Stimulated activated CD4-positive, alpha-beta T cell treated with anti-CD3 and anti-CD28 coated beads, Interleukin-15, amount 100 ng/mL, for 48 hours (primary cell): ENCODE measurements at places on chromosomes 12 and 14.
A peak's percentile ranks its signal among the peaks of the same experiment; 100 is the strongest.

DNA sequence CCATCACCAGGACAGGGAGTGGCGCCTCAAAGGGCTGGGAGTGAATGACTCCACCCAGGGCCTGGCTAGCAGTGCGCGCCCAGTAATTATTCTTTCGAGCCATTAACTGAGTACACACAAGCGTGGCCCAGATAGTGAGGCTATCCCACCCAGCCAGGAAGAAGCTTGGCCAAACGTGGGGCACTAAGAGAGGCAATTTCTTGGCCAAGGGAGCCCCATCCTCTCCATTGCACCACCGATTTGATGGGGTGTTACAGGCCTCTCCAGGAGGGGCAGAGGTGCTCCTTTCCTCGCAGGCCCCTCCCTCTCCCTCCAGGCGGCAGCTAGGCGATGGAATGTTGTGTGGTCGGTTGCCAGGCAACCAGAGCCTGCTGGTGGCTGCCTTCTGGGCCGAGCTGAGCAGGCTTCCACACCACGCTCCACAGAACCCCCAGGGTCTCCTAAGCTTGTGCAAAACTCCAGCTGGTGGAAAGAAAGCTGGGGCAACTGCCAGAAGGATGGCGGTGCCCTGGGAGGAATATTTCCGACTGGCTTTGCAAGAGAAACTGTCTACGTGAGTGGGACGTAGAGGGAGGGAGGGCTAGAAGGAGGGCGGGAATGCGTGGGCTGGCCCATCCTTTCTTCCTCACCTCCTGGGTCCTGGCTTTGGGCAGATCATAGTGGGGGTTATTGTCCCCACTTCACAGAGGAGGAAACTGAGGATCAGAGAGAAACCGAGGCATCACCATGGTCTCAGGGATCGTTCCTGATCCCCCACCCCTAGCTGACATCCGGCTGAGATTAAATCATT lies at the start of gene CFAP73:
Gene CFAP73 (plus strand): TSS at position 364 of the 790 bp plus-strand sequence. CDS start 134 bp downstream, at position 498.
- no peak for DNase-seq

GRCh38 chr14:37140176-37140575 lies 32.2 kb downstream of the SLC25A21 start:
- no peak for DNase-seq

- DNase-seq: no peak
Observed at GRCh38 chr12:92302041-92302829, 156.6 kb upstream of the BTG1 start.

GRCh38 chr12:28051516-28052354 lies 79.2 kb upstream of the PTHLH start:
- no peak for DNase-seq

GRCh38 chr12:13702381-13702780 lies 279.0 kb downstream of the GRIN2B start:
- DNase-seq: no peak

- no peak for DNase-seq
Observed at GRCh38 chr14:26404927-26405326, 192.9 kb downstream of the NOVA1 start.

- no peak for DNase-seq
Observed at GRCh38 chr14:52363041-52363704, 49.1 kb downstream of the PTGER2 start.

DNA sequence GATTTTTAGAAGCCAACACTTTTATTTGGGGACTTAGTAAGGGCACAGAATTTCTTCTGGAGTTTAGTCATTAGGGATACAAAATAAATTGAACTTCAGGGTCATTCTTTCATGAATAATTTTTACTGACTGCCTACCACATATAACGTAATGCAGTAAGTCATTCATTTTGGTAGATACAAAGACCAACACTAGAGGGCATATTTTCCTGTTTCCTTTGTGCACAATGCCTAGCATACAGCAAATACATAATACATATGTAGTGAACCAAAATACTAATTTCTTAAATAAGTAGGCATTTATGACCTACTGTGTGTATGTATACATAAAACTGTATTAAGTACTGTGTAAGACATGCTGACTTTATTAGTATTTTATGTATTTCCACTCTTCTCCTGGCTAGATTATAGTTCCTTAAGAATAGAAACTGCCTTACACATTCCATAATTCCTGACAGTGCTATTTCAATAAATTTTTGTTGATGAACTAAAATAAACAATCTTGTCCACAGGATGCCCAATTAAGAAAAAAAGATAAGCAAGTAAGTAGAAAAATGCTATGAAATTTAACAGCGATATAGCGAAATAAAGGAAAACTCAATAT lies 47.9 kb downstream of the PPP1R12A start:
- DNase-seq: no peak

- no peak for DNase-seq
Observed at GRCh38 chr12:50112456-50113218, 601 bp downstream of the COX14 start.

- no peak for DNase-seq
Observed at GRCh38 chr14:39109893-39110715, 4.0 kb upstream of the GEMIN2 start.

- no peak for DNase-seq
Observed at GRCh38 chr12:47088021-47088944, 8.5 kb upstream of the AMIGO2 start.

DNA sequence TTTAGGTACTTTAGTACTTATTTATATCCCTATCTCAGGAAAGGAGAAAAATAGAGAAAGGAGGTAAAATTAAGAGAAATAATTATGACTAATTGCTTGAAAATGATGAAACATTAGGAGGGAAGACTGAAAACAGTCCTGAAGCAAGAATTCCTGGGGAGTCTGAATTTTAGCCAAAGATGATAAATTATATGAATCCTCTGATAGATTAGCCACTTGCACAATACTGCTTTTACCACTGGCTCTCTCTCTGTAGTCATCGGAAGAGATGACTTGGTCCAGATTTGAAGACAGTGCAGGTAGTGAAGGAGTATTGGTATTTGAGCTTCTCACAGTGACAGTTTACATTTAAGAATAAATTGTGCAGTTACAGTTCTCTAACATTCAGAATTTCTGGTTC lies 83.8 kb upstream of the CLEC14A start:
- DNase-seq: no peak

- DNase-seq: no peak
Observed at GRCh38 chr14:27387463-27387862, 789.6 kb upstream of the NOVA1 start.

DNA sequence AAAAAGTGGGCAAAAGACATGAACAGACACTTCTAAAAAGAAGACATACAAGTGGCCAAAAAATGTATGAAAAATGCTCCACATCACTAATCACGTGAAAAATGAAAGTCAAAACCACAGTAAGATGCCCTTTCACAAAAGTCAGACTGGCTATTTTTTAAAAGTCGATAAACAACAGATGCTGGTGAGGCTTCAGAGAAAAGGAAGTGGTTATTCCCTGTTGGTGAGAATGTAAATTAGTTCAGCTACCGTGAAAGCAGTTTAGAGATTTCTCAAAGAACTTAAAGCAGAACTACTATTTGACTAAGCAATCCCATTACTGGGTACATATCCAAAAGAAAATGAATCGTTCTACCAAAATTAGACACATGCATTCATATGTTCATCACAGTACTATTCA lies 237.0 kb downstream of the KIF21A start:
- DNase-seq: no peak

DNA sequence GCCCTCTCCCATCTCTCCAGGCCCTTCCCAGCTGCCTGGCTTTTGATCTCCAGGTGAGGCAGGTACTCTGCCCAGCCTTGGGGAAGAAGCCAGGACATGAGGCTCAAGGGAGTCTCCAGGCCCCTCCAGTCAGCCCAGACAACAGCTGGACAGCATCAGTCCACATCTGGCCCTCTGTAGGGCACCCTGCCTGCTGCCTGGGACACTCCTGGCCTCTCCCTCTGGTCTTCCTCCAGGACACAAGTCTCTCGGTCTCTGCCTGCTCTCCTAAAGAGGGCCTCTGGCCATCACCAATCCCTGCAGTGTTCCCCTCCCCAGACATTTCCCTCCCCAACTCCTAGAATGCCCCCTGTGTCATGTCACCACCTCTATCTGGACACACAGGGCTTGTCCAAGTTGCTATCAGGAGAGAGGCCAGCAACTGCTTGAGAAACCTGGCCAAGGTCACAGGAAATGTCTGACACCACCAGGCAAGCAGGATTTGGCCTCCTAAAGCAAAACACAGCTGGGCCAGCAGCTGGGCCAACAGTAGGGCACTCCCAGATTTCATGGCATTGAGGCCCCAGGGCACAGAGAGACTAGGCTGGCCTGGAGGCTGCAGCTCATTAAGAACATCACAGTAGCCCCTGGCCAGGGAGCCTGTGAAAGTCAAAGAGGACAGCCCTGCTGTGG lies 29.0 kb downstream of the LTBP2 start:
- DNase-seq: no peak

GRCh38 chr12:7695566-7696197 lies at the start of gene GDF3:
Gene GDF3, minus strand, starts transcription at chr12:7695775. Its CDS starts 47 bp downstream, at chr12:7695728.
- no peak for DNase-seq

DNA sequence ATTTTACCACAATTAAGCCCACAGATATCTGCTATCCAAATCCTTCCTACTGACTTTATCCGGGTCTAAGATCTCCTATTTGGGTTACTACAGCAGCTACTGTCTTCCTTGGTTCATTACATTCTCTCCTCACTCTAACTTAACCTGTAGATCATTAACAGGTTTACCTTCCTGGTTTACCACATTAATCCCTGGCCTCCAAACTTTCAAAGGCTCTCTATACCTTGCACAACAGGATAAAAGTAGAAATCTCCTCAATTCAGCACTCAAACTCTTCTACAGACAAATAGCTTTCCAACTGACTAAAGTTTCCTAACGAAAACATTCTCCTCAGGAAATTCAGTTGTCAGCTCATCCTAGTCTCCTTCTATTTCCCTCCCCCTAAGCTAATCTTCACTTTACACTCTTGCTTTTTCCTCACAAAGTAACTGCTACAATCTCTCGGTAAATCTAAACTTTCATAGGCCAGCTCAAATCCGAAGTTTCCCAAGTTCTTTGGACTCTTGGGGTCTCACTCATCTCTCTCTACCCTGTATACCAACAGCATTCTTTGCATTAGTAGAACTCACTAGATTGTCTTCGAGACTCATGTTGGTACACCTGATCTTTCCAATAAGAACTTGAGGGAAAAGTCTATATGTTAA lies 2.7 kb downstream of the BTBD7 start:
- DNase-seq: no peak

DNA sequence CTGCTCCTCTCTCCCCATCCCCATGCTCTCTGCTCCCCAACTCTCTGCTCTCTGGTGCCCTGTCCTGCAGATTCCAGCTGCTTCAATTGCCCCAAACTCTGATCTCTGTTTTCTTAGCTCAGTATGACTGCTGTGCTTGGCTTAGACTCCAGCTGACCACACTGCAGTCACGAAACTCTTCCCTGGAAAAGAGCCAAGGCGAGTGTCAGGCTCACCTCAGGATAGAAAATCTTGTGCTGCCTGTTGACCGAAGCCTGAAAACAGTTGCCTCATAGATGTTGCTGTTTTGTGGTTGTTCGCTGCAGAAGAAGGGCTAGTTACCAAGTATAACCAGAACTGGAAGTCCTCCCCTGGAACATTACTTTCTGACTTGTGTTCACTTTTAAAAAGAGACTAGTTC lies 6.7 kb upstream of the STON2 start:
- no peak for DNase-seq

DNA sequence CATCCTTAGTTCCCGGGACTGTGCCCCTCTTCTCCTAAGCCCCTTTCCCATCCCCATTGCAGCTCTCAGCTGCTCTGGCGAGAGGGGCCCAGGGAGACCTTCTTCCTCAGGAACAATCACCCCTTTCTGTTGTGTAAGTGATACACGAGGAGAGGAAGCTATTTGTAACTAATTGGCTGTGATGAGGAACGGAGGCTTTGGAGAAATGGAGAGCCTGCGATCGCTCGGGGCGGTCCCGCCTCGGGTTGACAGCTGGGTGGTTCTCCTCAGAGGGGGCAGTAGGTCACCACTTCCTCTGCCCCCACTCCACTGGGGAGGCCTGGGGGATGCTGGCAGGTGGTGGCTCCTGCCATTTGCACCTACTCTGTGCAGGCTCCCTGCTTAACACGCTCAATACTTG lies 6.6 kb upstream of the PGF start:
- no peak for DNase-seq

DNA sequence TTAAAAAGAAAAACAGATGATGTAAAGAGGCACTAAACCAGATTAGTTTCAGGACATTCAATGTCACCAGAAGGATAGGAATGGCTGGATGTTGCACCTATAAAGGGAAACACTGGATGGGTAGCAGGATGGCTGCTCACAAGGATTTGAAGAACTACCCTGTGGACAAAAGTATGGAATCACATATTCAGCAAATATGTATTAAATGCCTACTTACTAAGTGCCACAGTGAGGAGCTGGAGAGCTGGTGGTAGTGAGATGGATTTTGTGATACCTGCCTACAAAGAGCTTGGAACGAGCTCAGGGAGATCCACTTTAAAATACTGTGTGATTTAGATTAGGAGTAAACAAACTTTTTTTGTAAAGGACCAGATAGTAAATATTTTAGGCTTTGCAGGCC lies 316.2 kb downstream of the PAWR start:
- DNase-seq: no peak

GRCh38 chr14:93970585-93970964 lies 5.8 kb downstream of the ASB2 start:
- DNase-seq: peak; percentile 55

GRCh38 chr12:39872425-39872824 lies 233.5 kb downstream of the SLC2A13 start:
- no peak for DNase-seq

DNA sequence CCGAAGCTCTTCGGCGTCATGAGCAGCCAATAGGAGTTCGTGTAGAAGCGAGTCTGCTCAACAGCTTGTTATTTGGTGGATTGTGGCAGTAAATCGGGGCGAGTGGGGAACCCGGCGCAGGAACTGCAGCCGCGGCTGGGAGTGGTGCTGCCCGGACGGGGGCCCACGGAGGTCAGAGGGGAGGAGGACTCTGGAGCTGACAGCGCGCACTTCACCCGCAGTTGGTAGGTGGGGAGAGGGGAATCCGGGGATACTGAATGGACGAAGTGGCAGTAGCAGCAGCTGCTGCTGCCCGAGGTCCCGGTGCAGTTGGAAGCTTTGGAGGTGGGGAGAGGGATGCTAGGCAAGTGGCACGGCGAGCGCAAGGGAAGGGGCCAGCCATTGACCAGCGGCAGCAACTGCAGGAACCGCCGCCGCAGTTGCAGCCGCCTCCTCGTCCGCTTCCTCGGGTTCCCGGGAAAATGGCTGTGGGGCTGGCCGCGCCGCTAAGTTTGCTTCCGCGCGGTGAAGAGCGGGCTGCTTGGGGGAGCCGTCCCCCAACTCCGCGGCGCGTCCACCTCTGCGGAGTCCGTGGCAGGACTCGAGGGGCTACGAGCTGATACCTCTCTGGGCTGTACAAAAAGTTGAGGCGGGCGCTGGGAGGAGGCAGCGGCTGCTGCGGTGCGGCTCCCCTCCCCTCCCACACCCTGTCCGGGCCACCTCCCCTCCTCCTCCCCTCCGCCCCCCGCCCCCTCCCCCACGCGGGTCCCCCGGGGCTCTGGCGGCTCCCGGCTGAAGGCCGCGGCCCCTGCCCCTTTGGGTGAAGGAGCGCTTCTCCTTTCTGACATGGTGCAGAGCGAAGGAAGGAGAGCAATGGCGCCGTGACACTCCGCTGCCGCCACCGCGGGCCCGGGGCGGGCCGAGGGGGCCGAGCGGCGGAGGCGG lies at the start of gene ARID4A:
Gene ARID4A (plus strand): TSS at position 79 of the 924 bp plus-strand sequence. CDS start 1,300 bp downstream, outside the sequence.
- peak; percentile 66 for DNase-seq
